Activated T-cell treated with anti-CD3 and anti-CD28 coated beads, Interleukin-2, amount 50 U/mL, for 4 hours (primary cell): ENCODE measurements at places on chromosomes 16 and 17. TPM values are rescaled to one million over a fixed set of nuclear protein-coding genes. Genes with fewer than 3 reads are reported as not detected.

PSMD12 gene
- 142 TPM for total RNA-seq

GJC1 gene
- total RNA-seq, result 4.6 TPM

BCL6B gene
- total RNA-seq, result 0.41 TPM

RAC3 gene
- 4.8 TPM for total RNA-seq

PIK3R5 gene
- 13.6 TPM for total RNA-seq

KCNH4 gene
- 2.2 TPM for total RNA-seq

PAQR4 gene
- 24.9 TPM for total RNA-seq

FTSJ3 gene
- 157 TPM for total RNA-seq

MKS1 gene
- total RNA-seq, result 17.0 TPM

CD300LB gene
- not detected for total RNA-seq

EXOC3L1 gene
- not detected for total RNA-seq

LPO gene
- not detected for total RNA-seq

RGS11 gene
- 0.18 TPM for total RNA-seq

CACNG1 gene
- total RNA-seq, result not detected

PABPN1L gene
- not detected for total RNA-seq

PYY gene
- total RNA-seq, result not detected

OR3A2 gene
- 0.40 TPM for total RNA-seq

TBC1D3B gene
- 4.0 TPM for total RNA-seq

NTN1 gene
- total RNA-seq, result 0.55 TPM

CCL8 gene
- total RNA-seq, result not detected

PIK3R6 gene
- 0.35 TPM for total RNA-seq

KCNH6 gene
- total RNA-seq, result not detected

GLIS2 gene
- total RNA-seq, result 0.19 TPM

NOS2 gene
- total RNA-seq, result not detected

MT2A gene
- total RNA-seq, result 438 TPM

OGFOD1 gene
- 99.3 TPM for total RNA-seq

KRTAP2-2 gene
- total RNA-seq, result not detected

SGCA gene
- not detected for total RNA-seq

CBFB gene
- total RNA-seq, result 132 TPM

HEATR9 gene
- 0.21 TPM for total RNA-seq

SLX1A gene
- 84.5 TPM for total RNA-seq

PPP1R1B gene
- 0.18 TPM for total RNA-seq

EIF4A3 gene
- total RNA-seq, result 230 TPM

ABI3 gene
- total RNA-seq, result 15.0 TPM

TM4SF5 gene
- total RNA-seq, result not detected

KRT25 gene
- not detected for total RNA-seq

MAP1LC3B gene
- 31.5 TPM for total RNA-seq

PLLP gene
- total RNA-seq, result 0.13 TPM

CHAD gene
- total RNA-seq, result not detected

KCNJ12 gene
- not detected for total RNA-seq

ITGB4 gene
- 1.6 TPM for total RNA-seq

AANAT gene
- total RNA-seq, result not detected

NXPH3 gene
- total RNA-seq, result not detected

DNAAF8 gene
- total RNA-seq, result 0.47 TPM

KRT33B gene
- total RNA-seq, result not detected
